ENCODE measurements at places on chromosomes 1 and 21. TPM values are rescaled to one million over a fixed set of nuclear protein-coding genes. Genes with fewer than 3 reads are reported as not detected.

BARHL2 gene
- total RNA-seq, result not detected

PLEKHA6 gene
- total RNA-seq, result 1.6 TPM

C1orf74 gene
- 2.6 TPM for total RNA-seq

ADAMTS5 gene
- total RNA-seq, result 170 TPM

CR1L gene
- total RNA-seq, result not detected

ACTA1 gene
- total RNA-seq, result not detected

SLC16A4 gene
- 57.1 TPM for total RNA-seq

GON4L gene
- total RNA-seq, result 44.8 TPM

C2CD2 gene
- total RNA-seq, result 22.9 TPM

PIK3CD gene
- 6.1 TPM for total RNA-seq

LEFTY1 gene
- total RNA-seq, result not detected

LCE3D gene
- total RNA-seq, result not detected

ZNF326 gene
- total RNA-seq, result 20.5 TPM

COL11A1 gene
- 156 TPM for total RNA-seq

RGSL1 gene
- not detected for total RNA-seq
